ENCODE measurements at places on chromosomes 16 and 17.

DNA sequence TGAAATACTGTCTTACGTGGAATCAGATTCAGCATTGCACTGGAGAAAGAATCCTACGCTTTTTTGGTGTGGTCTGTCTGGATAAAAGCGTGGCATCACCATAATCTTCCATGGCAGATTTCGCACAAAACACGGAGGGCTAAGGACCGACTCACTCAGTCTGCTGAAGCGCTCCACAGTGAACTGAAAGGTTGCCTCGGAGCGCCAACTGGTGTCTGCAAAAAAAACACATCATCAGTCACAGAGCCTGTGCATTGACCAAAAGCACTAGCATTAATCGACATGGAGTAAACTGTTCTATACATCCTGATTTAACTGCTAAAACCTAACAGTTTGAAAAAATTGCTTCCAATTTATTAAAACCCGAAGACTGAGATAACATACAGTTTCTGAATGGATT, 40.5 kb downstream of the USP7 start:
- no peak for DNase-seq

GRCh38 chr17:80625627-80626026, 81.0 kb downstream of the RPTOR start:
- DNase-seq: no peak

DNA sequence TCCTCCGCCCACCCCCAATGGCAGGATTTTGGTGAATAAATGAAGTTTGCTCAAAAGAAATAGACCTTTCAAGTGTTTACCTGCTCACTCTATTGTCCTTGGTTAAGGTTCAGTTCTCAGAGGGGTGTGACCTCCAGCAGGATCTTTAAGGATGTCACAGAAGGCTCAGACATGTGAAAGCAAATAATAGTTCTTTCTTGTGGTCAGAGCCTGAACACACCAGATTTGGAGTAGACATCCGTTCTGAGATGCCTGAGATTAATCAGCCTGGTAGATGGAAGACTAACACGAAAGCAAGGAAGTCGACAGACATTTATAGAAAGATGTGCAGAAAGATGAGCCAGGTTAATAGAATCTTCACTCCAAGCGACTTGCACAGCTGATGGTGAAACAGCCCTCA, 557.9 kb upstream of the CDH11 start:
- no peak for DNase-seq

GRCh38 chr16:56841233-56841632, 23.8 kb upstream of the SLC12A3 start:
- DNase-seq: no peak

DNA sequence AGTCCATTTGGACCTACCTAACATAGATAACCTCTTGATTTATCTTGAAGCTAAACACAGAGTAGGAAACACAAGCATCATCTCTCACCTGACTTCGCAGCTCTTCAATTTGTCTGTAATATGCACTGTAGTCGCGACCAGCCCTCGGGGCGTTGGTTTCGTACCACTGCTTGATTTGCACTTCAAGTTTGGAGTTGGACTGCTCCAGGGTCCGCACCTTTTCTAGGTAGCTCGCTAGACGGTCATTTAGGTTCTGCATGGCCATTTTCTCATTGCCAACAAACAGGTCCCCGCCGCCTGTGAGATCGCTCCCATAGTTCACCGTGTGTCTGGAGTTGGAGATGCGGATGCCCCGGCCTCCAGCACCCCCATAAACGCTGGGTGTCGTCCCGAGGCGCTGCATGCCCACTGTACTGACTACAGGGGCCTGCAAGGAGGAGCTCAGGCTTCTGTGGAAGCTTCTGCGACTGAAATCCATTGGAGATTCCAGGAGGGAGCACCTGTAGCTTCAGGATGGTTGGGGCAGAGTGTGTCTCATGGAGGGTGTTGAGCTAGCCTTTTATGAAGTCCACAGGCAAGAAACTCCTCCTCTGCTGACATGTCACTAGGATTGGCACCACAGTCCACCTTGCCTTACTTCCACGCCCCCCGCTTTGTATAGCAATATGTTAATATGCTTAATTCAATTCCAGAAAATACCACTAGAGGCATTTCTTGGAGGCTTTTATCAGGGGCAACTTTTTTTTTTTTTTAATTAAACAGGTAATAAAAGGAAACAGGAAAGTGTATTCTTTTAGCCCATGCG, at the start of gene KRT20:
TSS of gene KRT20 (minus strand) at position 535 of the 805 bp plus-strand sequence. CDS start at position 478, 57 bp downstream.
- DNase-seq: no peak

DNA sequence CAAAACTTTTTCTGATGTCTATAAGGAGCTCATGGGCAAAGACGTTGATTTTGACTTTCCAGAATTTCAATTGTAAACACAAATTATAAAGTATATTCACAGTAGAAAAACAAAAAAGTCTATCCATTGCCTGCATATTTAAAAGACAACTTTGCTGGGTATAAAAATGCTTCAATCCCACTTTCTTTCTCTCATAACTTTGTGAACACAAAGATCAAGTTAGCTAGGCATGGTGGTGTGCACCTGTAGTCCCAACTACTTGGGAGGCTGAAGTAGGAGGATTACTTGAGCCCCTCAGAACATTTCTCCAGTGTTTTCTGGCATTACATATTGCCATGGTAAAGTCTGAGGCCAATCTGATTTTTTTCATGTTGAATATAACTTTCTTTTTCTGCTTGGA, 83.1 kb upstream of the AXIN2 start:
- DNase-seq: no peak

- no peak for DNase-seq
Observed at GRCh38 chr17:31431852-31432658, 40.6 kb downstream of the RAB11FIP4 start.

DNA sequence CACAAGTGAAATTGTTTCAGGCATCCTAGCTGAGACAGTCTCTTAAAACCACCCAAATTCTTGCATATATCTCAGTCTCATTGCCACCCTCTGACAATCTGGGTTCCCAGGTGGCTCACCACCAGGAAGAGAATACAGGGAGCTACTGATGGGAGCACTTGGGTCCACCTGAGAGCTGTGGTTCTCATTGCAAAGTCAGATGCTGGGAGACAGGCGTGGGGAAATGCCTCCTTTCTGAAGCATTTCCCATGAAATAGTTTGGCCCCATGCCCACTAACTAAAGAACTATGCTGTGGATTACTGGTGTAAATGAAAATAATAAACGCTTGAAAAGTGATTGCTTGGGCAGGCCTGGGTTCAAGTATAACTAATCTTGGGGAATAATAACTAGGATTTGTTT, 70.3 kb downstream of the CMC2 start:
- DNase-seq: no peak

- no peak for DNase-seq
Observed at GRCh38 chr17:28991779-28992178, 14.1 kb downstream of the SEZ6 start.

DNA sequence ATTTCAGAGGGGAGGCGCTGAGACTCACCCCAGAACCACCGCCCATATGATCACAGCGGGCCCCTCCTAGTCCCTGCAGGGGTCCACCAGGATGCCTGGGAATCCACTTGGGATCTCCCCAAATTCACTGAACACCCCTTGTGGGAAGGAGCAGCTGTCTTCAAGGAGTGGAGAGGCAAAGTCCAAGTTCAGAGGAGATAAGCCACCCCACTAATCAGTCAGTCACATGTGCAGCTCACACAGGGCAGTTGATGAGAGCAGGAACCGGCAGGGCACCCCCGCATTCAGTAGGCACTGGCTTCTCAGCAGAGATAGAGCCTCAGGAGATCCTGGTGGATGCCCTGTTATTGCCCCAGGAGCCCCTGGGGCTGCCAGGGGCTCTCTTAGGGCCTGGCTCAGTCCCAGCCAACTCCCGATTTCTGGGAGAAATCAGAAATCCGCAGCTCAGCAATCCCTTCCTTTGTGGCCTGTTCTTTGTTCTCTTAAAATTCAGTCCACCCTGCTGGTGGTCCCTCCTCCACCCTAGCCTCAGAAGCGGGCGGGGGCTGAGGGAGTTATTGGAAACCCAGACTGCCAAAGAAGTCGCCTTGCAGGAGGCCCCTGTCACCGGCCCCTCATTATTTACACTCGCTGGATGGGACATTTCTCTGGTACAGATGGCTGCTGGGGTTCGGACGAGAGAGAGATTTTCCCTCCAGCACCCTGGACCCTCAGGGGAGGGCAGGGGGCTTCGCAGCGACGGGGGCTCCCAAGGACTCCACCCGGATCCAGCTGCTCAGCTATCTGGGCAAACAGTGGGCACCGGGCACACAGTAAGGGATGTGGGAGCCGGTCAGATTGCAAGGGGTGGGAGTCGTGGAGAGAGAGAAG, 1.8 kb downstream of the CDC42EP4 start:
- no peak for DNase-seq

- no peak for DNase-seq
Observed at GRCh38 chr16:79571903-79572535, 28.5 kb downstream of the MAF start.
